IPS-NIHi11 (cell line): ENCODE measurements at places on chromosomes 11 and 22.
A peak's percentile ranks its signal among the peaks of the same experiment; 100 is the strongest.

- DNase-seq = no peak
These were observed 61.6 kb downstream of the RBFOX2 start for GRCh38 chr22:35967046-35967397.

GRCh38 chr11:61783717-61784505 lies 8.5 kb downstream of the TMEM258 start:
- no peak for DNase-seq

GRCh38 chr22:38305471-38306448 lies 11.5 kb downstream of the CSNK1E start:
- DNase-seq = peak; percentile 60

DNA sequence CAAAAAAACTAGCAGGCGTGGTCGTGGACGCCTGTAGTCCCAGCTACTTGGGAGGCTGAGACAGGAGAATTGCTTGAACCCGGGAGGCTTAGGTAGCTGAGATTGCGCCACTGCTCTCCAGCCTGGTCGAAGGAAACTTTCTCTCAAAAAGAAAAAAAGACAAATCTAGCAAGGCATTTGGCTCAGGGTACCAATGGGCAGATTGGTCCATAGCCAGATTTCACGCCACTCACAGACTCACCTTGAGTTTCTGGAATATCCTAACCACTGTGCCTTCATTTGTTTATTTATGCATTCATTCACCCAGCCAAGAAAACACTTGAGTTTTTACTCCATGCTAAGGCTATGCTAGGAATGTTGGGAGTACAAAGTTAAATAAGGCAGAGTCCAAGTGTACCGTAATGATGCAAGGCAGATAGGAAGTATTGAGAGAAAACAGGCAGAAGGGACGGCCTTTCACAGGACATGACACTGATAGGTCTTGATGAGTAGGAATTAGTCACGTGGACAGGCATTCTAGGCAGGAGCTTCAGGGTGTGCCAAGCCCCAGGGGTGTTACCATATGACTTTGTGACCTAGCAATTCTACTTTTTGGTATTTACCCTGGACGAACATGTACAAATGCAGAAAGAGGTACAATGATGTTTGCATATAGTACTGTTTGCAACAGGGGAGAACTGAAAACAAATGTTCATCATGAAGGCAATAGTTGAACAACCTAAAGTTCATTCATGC lies 3.0 kb upstream of the PACSIN3 start:
- DNase-seq = no peak
